Frontal cortex (tissue), 4 donors: ENCODE measurements at places on chromosomes 5 and 9.

DNA sequence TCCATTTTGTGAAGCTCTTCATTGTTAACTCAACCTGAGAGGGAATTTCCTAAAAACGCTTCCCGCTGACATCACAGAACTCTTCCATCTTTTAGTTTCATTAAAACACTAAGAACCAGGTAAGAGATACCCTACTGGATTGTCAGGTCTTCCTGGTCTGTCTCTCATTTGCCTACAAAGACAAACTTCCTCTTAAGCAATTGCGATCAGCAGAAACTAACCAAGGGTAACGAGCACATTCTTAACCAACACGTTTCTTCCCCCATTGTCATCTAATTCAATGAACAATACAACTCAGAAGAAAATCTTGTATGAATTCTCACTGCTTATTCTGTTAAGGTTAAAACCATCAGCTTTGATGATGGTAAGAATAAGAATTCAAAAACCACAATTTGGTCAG lies 6.6 kb downstream of the FBXW11 start:
- no peak for DNase-seq

DNA sequence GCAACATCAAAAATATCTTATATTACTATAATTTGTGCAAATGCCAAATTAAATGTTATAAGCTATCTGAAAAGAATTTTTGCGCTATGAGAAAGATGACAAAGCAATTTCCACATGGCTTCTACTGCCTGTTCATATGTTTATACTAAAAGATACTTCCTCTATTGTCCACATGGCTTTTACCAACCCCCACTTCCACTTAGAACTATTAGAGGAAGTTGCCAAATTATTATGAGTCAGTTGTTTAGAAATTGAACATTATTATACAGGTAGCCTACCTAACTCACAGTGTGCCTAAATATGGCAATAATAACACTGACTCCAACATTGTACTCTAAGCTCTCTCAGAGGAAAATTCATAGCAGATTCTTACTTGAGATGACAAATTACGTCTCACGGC lies 37.6 kb upstream of the SLC27A6 start:
- DNase-seq, result no peak

DNA sequence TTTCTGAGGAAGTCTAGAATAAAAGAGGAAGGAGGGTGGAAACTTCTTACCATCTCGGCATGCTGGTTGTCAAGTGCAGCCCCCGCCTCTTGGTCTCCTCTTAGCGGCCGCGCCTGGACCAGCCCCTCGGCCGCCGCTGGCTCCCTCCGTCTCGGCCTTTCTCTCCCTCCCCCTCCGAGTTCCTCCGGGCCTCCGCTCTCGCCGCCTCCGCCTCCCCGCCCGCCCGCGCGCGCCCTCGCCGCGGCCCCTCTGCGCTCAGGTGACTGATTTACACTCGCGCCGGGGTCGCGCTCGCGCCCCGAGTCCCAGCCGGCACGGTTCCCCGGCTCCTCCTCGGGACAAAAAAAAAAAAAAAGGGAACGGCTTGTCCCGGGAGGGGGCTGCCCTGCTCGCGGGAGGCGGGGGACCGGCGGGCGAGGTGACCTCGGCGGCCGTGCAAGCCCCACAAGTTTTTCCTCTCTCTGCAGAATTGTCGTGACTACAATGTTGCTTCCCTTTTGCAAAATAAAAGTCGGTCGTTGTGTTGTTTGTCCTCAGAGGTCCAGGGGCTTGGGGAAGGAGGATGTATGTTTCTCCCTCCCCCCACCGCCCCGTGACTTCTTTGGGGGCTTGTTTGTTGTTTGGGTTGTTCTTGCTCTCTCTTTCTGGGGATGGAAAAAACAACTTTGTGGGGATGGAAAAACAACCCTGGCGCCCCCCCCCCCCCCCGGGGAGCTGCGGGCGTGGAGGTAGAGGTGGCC lies at the start of gene BNC2:
TSS of gene BNC2 (minus strand) at position 75 of the 740 bp plus-strand sequence. CDS start at position 53, 22 bp downstream.
- peak; percentile 67 for DNase-seq

GRCh38 chr5:96957254-96958049 lies 21.6 kb downstream of the LNPEP start:
- DNase-seq, result no peak

DNA sequence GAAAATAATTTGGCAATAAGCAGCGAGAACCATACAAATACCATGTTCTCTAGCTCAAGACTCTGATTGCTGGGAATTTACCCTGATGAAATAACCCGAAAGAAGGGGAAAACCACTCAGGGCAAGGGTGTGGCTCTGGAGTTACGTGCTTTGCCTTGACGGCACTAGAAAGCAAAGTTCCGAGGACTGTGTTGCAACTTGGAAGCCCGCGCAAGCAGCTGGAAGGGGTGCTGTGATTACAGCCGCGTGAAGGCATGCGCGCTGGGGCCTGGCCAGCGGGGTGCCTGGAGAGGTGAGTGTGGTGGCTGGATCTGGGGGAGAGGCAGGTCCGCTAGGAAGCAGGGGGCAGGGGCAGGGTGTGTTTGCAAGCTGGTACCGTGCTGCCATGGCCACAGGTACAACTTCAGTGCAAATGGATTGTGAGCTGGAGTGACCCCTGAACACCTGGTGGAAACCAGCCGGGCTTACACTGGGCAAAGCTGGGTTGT lies 52.6 kb upstream of the CNOT6 start:
- no peak for DNase-seq

GRCh38 chr5:79235261-79235633 lies 684 bp upstream of the JMY start:
- no peak for DNase-seq

DNA sequence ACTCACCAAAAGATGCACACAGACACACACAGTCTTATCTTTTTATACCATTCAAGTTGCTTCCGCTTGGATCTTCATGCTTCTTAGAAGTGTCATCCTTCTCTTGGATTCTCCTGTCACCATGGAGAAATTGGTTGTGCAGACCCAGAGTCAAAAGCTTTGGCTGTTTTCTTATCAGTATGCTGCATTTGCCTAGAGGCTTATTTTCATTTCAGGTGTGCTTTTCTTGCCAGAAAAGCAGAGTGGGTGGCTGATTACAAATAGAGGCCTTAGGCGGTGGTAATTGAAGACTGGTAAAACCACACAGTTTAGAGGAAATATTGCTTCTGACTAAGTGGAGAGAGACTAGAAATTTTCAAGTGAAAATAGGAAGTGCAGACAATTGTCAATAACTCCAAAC lies 70.2 kb upstream of the TLE4 start:
- no peak for DNase-seq

GRCh38 chr9:131410044-131410491 lies 16.2 kb downstream of the PRRC2B start:
- DNase-seq, result no peak

DNA sequence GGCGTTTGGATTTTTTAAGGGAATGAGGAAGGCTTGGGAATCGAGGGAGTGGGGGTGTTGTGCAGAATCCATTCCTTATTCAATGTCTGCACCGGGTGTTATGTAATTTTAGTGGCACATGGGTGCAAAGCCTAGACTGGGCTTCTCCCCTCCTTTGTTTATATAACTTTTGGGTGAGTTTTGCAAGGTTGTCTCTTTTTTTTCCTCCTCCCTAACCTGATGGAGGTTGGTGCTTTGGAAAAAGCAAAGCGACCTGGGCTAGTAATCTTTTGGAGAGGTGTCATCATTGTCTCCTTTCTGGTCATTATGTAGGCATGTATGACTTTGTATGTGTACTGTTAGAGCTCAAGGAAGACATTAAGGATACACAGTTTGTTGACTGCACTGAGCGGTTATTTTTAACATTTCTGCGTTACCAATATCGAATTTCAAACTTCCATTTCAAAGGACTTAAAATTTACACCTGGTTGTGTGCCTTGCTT lies 3.1 kb downstream of the SMARCA2 start:
- DNase-seq, result peak; percentile 43
